Mammary epithelial cell (primary cell): ENCODE measurements at places on chromosomes 4 and X. TPM values are rescaled to one million over a fixed set of nuclear protein-coding genes. Genes with fewer than 3 reads are reported as not detected.
A peak's percentile ranks its signal among the peaks of the same experiment; 100 is the strongest.

GRCh38 chr4:16785793-16786527 is 112.5 kb downstream of the LDB2 start:
- DNase-seq = no peak

The FAM133A gene
- total RNA-seq = under 0.01 TPM

- peak; percentile 35 for DNase-seq
Measured at GRCh38 chrX:73850124-73851013, 287.4 kb downstream of the CHIC1 start.

- peak; percentile 83 for DNase-seq
Measured at GRCh38 chrX:31223817-31224216, 152.0 kb upstream of the FTHL17 start.
